RPMI7951 (cell line): ENCODE measurements at places on chromosomes 1 and 21.

- peak; percentile 93 for DNase-seq
Observed at GRCh38 chr1:64223329-64224151, 20.1 kb downstream of the UBE2U start.

DNA sequence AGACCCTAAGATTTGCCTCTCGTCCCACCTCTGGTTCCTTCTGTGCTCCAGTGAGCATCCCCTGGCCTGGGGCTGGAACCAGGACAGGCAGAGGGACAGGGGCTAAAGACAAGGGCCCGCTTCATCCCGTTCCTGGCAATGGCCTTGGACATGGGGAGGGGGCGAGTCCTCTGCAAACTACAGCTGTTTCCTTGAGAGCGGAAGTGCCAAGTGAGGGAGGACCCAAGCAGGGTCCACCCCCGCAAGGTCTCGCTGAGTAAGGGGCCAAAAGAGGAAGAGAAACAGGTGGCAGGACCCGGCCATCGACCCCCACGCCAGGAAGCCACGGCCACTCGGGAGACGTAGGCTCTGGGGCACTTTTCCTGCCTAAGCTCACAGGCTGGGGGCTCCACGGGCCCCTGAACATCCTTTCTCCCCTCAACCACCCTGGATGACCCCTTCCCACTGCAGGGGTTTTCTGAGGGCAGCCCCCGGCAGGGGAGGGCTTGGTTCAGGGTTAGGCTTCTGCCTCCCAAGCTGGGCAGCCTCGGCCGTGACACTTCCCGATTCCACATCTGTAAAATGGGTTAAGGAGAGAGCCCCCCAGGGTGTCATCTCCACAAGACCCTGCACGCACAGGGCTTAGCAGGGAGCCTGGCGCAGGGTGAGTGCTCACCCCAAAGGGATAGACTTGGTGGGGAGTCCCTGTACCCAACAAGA, 17.9 kb upstream of the PLEKHG5 start:
- no peak for DNase-seq

- no peak for DNase-seq
Observed at GRCh38 chr1:13794231-13795187, 94.5 kb downstream of the PRDM2 start.

DNA sequence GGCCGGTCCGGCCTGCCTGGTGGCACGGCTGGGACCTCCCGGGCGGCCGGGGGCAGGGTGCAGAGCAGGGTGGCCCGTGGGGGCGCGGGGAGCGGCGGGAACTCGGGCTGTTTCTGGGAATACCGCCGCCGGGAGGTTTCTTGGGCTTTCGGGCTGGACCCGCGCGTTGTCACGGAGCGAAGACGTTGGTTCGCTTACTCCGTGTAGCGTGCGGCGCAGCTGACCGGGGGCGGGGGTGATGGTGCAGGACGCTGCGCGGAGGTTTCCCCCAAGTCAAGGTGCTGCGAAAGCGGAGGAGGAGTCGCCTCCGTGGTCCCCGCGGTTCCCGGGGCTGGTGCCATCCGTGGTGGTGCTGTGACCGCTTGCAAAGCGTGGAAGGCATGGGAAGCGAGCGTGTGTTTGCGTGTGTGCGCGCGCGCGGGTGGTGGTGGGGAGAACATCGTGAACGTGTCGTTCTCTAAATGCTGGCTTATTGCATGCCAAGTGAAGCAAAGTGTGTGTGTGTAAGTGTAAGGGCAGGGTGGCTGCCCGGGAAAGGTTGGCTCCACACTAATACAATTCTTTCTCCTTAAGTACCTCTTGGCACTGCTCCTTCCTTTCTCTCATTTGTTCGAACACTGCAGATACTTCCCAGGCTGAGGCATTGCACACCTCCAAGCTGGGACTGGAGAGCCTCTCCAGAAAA, 1.1 kb downstream of the RYR2 start:
- no peak for DNase-seq

DNA sequence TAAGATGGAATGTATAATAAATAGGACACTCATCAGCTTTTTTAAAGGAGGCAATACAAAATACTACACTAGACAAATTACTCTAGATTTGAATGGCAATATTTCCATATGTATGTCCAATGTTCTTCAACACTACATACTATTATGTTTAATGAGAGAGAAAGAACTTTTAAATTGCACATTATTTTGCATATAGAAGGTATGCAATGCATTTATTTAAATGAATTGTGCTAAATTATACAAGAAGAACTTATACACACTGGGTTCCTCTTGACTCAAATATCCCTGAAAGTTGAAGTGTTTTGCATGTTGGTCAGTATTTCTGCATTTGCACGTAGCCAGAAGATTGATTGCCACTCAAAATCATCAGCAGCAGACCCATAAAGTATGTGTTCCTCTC, 839.6 kb downstream of the ADGRL2 start:
- DNase-seq: no peak

DNA sequence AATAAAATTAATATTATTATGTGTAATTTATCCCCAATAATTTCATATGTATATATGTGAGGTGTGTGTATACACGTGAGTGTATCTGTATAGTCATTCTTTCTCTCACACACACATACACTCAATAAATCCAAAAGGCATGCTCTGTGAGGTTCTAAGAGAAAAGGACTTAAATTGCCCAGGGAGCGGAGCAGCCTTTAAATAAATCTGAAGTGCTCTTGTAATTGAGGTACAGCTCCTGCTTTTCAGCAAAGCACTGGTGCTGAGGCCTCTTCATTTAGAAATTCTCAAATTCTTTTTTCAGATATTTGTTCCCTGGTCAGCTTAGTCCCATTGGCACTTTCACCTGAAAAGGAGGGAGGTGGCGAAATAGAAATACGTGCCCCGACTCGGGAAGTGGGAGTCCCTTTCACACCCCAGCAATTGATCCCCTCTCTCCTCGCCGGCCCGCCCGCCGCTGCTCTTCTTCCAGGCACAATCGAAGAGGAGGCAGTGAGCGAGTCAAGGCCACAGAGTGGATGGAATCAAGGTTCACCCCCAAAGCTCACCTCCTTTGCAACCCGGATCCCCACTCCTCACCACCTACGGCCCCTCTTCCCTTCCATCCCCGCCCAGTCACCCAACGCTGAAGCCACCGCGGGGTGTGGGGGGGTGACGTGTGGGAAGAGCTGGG, 944 bp downstream of the PLPPR5 start:
- no peak for DNase-seq

DNA sequence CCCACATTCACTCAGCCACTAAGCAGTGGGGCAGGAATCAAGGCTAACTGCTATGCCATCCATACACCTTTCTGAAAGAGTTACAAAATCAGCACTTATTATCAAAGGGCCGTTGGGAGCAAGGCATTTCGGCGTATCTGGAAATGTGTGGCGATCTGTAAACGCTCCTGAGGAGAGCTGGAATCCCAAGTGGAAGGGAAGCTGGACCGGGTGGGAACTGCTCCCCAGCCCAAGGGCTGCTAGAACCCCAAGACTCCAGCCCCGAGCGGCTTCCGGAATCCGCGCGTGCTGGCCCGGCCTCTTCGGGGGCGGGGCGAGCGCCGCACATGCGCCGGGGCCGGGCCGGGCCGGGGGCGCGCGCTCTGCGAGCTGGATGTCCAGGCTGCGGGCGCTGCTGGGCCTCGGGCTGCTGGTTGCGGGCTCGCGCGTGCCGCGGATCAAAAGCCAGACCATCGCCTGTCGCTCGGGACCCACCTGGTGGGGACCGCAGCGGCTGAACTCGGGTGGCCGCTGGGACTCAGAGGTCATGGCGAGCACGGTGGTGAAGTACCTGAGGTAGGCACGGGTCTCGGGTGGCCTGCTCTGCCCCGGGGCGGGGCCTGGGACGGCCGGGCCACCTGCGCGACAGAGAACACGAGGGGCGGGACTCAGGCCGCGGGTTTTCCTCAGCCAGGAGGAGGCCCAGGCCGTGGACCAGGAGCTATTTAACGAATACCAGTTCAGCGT, at the start of gene NAXE:
NAXE (plus strand) TSS at position 345 of the 726 bp plus-strand sequence; CDS start at position 374, 29 bp downstream.
- peak; percentile 66 for DNase-seq

GRCh38 chr1:154567386-154568156, at the start of gene CHRNB2:
Gene CHRNB2, plus strand, starts transcription at chr1:154567778. Its CDS starts 267 bp downstream, at chr1:154568045.
- DNase-seq: peak; percentile 29

- DNase-seq: no peak
Observed at GRCh38 chr1:208047975-208048374, 137.1 kb upstream of the CD34 start.

- peak; percentile 68 for DNase-seq
Observed at GRCh38 chr1:9289090-9289534, 3.6 kb upstream of the SPSB1 start.

DNA sequence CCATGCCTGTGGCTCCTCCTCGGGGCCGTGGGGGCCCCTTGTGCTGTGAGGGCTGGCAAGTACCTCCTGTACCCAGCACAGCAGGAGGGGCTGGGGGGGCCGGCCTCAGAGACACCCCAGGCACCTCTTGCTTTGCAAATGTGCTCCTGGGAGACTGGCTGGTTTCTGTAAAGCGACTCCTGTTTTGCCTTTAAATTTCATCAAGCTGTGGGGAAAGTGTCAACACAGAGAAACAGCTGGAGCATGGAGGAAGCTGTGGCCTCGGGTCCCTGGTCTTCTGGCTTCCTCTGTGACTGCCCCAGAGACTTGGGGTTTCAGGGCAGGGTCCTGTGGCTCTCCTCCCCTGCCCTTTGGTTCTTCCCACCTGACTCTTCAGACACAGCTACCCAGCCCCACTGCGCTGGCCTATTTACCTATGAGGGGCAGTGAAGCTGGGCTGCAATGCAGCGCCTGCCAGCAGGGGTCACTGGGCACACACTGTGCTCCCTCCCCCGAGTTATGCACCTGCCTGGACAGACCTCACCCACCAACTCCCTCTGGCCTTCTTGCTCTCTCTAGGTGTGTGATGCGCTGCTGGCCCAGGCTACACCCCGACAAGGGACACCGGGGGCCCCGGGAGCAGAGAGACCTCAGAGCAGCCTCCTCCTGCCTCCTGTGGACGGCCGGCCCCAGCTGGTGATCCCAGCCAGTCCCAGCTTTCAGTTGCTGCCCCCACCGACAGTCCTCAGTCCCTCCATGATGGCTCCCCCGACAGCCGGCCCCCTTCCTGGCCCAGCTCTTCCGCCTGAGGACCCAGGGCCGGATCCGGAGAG, 17.6 kb upstream of the PEX10 start:
- no peak for DNase-seq

DNA sequence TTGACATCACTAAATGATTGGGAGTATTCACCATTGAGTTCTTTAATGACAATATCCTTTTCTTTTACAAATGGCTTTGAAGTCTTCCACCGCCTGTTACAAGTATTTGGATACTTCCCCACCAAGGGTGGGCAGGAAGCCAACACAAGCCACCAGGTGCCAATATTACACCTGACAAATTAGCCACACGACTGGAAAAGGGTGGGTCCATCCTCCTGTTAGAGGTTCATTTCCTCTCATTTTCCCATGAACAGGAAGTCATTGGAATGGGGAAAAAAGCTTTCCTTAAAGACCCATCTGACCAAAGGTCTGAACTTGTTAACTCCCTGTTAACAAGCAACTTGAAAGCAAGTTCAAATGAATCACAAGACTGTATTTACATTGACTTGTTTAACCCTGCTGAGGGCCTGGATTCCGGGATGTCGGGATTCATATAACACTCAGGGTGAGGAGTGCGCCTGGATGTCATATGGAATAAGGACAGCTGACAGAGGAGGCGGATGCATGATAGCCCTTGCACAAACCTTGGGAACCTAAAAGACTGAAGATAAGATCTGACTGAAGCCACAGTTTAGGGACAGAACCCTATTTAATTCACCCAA, 40.5 kb upstream of the PROX1 start:
- no peak for DNase-seq

GRCh38 chr1:172940174-172940855, 110.4 kb downstream of the TNFSF18 start:
- DNase-seq: peak; percentile 31

- DNase-seq: no peak
Observed at GRCh38 chr1:28982198-28982597, 67.8 kb downstream of the EPB41 start.

DNA sequence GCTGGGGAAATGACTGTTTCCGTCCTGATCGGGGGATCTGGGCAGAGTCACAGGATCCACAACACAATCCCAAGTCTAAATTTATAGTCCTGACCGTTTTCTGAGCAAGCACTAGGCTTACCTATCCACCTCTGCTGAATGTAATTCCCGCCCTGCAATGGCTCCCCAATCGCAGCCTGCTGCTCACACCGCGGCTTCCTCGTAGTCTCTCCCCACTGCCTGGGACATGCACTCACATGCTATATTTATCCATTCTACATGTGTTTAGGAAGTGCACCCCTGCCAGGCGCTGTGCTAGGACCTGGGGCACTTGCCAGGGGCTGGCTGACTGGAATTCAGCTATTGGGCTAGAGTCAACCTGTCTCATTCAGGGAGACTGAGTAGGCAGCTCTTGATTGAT, 246.6 kb upstream of the CSF3R start:
- no peak for DNase-seq

DNA sequence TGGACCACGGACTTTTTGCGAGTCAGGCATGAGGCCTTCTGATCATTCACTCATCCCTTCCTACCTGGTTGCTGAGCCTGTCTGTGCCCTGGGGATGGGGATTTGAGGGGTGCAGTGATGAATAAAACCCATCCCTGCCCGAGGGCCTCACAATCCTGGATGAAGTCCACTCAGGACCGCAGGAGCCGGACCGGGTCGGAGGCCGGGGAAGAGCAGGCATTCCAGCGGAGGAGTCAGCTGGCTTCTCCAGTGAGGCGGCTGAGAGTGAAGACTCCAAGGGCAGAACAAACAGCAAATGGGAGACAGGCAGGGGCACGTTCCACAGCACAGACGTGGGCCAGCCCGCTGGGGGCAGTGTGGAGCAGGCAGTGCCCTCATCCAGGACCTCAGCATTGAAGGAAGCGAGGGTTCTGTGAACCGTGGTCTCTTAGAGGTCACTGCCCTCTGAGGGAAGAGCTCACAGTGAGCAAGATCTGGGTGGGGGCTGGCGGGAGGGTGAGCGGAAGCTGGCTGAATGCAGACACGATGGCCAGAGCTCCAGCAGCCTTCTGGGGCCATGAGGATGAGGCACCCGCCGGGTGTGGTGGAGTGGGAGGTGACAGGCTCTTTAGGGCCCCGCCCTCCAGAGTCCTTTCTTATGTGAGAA, 10.9 kb upstream of the LRRC3 start:
- DNase-seq: no peak

GRCh38 chr1:43898981-43899380, 34.6 kb upstream of the ARTN start:
- no peak for DNase-seq

- DNase-seq: no peak
Observed at GRCh38 chr1:99594205-99594604, 51.7 kb upstream of the PALMD start.

DNA sequence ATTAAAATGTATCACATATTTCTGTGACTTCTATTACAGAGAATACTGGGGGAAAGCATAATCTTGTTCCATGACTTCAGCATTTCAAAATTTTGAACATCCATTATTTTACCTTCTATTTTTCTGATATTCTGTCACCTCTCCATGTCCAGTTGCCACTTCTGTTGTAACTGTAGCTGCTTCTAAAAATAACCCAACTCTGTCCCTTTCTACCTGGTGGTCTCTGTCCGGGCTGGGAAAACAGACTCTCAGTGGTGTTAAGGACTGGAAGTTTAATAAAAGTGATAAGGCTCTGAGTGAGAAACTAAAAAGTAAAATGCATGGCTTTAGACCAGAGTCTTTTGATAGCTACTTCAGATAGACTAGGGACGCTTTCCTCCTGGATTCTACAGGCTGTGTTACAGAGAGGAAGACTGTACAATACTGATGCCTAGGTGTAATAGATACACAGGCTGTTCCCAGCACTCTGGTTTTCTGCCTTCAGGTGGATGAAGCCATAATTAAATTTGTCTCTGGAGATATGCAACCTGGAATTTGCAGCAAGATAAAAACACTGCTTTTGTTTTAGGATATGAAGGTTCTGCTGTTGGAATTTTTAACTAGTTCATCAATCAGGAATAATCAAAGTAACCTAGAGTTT, 42.1 kb upstream of the SEC16B start:
- DNase-seq: no peak

- DNase-seq: no peak
Observed at GRCh38 chr1:37354876-37355650, 119.3 kb upstream of the ZC3H12A start.
